ENCODE measurements at places on chromosomes 1 and 21. TPM values are rescaled to one million over a fixed set of nuclear protein-coding genes. Genes with fewer than 3 reads are reported as not detected.

Gene PPFIA4
- total RNA-seq, result 2.7 TPM

Gene CFHR1
- total RNA-seq, result not detected

Gene HSD3B2
- not detected for total RNA-seq

- no peak for DNase-seq
Observed at GRCh38 chr1:1120096-1120495, 4.2 kb upstream of the C1orf159 start.

GRCh38 chr1:12505231-12505630 is 112.8 kb downstream of the DHRS3 start:
- no peak for DNase-seq

GRCh38 chr1:67745875-67746698 is 61.1 kb downstream of the GADD45A start:
- DNase-seq, result no peak

GRCh38 chr21:39345440-39345839 is 3.4 kb downstream of the HMGN1 start:
- no peak for DNase-seq

GRCh38 chr1:112242470-112242869 is 153.5 kb upstream of the CTTNBP2NL start:
- DNase-seq, result no peak

GRCh38 chr21:23977971-23978370 is 1629.3 kb downstream of the MRPL39 start:
- no peak for DNase-seq

GRCh38 chr1:9150582-9151327 is 21.9 kb upstream of the GPR157 start:
- no peak for DNase-seq

DNA sequence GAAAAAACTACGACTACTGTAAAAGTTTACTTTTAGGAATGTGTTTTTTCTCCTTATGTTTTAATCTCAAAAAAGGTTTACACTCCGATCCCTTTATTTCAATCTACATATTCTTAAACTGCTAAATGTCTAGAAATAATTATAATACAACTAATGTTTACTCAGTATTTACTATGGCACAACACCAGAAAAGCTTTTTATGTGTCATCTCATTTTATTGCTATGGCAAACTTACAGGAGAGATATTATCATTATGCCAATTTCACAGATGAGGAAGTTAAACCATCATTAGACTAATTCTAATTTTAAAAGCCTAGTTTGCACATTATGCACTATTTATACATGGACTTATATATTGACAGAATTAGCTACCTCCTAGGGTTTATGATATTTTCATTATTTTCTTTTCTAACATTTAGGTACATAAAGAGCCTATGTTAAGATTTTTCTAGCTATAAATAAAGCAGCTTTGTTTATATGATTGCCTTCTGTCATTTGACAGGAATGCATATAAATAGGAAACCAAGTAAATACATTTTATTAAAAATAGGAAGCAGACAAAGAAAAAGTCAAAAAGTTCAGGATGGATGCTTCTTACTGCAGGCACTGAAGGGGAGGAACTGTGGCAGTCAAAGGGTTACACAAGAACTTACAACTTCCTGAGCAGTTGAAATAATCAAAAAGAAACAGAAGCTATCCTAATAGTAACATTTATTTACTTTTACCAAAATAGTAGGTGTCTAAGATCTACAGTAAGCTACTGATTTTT is 442.4 kb downstream of the LTN1 start:
- DNase-seq, result no peak

Measured in OCI-LY7 (cell line).